ENCODE measurements at places on chromosomes 2 and 18.

DNA sequence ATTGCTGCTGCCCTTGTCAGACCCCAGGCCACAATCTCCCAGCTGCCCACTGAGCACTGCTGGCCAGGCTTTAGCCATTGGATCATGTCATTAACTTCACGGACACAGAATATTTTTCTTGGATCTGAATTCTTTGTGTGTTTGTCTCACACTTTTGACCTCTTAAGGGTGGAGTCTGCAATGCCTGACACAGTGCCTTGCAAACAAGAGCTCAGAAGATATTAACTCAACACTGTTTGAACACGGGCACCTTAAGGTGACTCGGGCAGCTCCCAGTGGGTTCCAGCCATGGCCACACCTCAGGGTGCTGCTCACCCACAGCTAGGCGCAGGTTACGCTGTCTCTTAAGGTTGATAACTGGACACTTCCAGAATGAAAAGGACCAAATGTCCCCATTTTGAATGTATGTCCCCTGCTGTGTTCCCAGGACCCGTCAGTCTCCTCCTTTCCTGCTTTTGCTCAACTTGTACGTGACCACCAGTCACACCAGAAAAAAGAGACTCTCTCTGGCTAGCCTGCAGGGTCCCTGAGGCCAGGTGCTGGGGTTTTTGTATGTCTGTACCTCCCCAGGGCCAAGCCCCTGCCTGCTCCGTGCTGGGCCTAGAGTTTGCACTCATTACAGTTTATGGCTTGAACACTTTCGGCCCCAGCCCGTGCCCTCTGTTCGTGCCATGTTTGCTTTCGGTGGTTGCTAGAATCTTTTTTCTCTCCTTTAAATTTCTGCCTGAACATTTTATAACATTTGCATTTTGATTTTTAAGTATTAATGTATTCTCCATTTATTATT is 33.4 kb upstream of the TMEM131 start:
- no peak for DNase-seq

DNA sequence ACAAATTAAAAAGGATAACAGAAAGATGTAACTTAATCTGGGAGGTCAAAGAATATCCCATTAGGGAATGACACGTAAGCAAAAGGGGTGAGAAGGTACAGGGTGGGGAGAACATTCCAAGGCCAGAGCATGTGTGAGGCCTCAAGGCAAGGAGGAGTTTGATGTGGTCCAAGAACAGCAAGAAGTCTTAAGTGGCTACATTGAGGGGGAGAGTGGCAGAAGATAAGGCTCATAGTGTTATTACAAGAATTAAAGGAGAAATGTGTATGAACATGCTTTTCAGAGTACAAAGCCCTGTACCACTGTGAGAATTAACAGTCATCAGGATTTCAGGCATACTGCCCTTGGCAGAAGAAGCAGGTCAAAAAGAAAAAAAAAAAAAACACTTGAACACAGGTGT is 174.4 kb upstream of the ERBB4 start:
- DNase-seq = no peak

DNA sequence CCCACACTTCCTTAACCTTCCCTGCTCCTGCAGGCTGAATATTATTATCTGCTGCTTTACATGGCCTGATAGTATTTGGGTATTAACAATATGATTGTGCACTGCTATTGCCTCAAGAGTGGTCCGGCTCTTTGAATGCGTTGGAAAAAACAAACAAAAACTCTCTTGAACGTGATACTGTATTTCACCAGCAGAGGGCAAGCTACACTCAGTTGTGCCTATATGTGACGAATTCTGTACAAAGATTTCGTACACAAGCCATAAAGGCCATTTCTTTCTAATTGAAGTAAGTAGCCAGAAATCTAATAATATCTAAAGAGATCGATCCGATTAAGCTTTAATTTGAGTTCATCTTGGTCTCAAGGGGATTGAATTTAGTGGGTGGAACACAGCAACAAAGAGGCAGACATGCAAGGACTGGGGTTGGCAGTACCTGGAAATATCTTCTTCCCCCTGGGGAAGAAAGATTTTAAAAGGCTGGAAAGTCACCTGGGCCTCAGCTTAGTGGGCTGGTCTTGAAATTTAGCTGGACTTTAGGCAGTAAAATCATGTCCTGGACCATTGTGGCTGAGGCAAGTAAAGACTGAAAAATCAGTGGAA is 49.3 kb upstream of the RAB6D start:
- DNase-seq = no peak

DNA sequence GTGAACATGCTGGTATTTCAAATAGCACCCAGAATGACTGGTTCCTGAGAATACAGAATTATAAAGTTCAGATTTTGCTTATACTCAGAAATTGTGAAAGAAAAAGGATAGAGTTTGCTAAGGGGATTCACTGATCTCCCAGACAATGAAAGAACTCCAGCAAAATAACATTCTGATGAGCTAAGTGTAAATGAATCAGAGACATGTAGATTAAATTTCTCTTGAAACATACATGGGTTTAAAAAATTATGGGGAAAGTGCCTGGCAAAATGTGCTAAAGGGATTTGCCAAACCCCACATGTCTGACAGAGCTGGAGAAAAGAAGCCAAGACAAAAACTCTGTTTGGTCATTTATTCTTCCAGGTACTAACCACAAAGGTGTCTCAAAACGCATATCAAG is 116.3 kb downstream of the FTCDNL1 start:
- no peak for DNase-seq

GRCh38 chr18:47898696-47899095 is 31.8 kb downstream of the SMAD2 start:
- DNase-seq = no peak
